ENCODE measurements at places on chromosomes 4 and X. TPM values are rescaled to one million over a fixed set of nuclear protein-coding genes. Genes with fewer than 3 reads are reported as not detected.
A peak's percentile ranks its signal among the peaks of the same experiment; 100 is the strongest.

Gene GABRG1
- not detected for total RNA-seq

Gene MAGEA3
- not detected for total RNA-seq

Gene KDR
- total RNA-seq, result 145 TPM

Gene ODAPH
- not detected for total RNA-seq

Gene OPHN1
- total RNA-seq, result 6.2 TPM

Gene UGT2B11
- total RNA-seq, result not detected

Gene EIF1AX
- total RNA-seq, result 89.4 TPM

Gene PF4V1
- total RNA-seq, result not detected

Gene GPR78
- not detected for total RNA-seq

Gene PPBP
- not detected for total RNA-seq

Gene OPRPN
- not detected for total RNA-seq

Gene FREM3
- total RNA-seq, result 0.05 TPM

Gene FAM53A
- 1.7 TPM for total RNA-seq

Gene SPATA18
- 4.6 TPM for total RNA-seq

Gene NAT8L
- 0.12 TPM for total RNA-seq

Gene GC
- total RNA-seq, result not detected

Gene TMEM271
- total RNA-seq, result not detected

Gene TLL1
- 1.4 TPM for total RNA-seq

DNA sequence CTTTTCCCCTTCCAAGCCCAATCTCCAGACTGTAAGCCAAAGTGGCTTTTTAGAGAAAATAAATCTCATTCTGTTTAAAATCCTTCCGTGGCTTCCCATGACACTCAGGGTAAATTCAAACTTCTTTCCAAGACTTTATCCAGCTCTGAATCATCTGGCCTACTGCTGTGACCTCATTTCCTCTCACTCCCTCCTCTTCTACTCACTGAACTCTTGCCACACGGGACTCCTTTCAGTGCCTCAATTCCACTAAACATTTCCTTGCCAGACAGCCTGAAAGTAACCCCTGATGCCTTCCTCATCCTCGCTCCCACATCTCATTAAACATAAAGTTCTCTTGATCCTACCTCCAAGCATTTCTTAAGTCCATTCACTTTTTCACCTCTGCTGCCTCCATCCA is 27.8 kb upstream of the RNF128 start:
- DNase-seq, result no peak

GRCh38 chr4:106194801-106195200 is 121.2 kb downstream of the TBCK start:
- no peak for DNase-seq

DNA sequence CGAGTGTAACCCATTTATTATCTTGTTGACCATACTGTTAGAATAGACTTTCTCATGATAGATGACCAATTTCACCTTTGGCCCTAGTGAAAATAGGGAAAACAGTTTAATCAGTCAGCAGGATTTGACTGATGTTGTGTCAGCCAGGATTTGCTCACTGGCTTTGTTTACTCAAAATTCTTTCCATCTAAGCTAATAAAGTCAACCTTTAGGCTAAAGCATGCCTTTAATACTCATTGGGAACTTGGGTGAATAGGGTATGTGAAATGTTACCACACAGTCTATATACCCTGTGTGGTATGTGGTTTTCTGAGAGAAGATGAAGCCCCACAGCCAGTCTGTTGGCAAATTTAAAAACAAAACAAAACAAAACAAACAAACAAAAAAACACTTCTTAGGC is 18.7 kb upstream of the SPANXB1 start:
- no peak for DNase-seq

GRCh38 chr4:178689926-178690325 is 1247.7 kb upstream of the AGA start:
- no peak for DNase-seq

DNA sequence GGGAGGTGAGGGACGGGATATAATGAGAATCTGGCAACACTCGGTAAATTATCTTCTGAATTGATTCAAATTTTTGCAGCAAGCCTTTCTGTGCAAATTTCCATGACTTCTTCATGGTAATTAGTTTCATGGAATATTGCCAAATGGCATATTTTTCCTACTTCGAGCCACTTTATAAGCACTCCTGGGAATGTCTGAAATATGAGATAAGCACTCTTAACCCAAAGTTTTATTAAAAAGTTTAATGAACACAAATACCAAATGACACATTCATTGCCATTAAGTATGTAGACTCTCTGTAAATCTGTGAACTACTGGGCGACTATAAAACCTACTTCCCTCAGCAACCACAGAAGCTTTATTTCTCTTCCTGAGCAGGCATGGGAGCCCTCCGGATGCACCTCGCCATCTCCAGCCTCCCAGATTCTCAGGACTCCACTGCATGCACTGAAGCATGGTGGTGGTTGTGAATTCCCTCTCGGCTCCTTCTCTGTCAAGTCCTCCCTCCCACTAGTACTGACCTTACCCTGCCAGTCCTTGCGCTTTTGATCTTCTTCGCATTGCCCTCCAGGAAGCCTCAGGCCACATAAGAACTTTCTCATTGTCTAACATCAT is 154.4 kb upstream of the RPL34 start:
- DNase-seq, result no peak

- peak; percentile 3 for DNase-seq
Observed at GRCh38 chrX:37314531-37314930, 34.6 kb upstream of the PRRG1 start.

GRCh38 chr4:79959652-79960051 is 113.4 kb downstream of the ANTXR2 start:
- no peak for DNase-seq

- DNase-seq, result peak; percentile 63
Observed at GRCh38 chr4:159455675-159456237, 352.9 kb downstream of the RAPGEF2 start.

- DNase-seq, result peak; percentile 23
Observed at GRCh38 chr4:183241721-183242151, 78.3 kb downstream of the CLDN22 start.

- DNase-seq, result no peak
Observed at GRCh38 chrX:48523682-48524081, 2.1 kb downstream of the EBP start.

GRCh38 chrX:123732670-123733363 is at the start of gene THOC2:
TSS of gene THOC2 (minus strand) at chrX:123733052. CDS start at chrX:123733022, 30 bp downstream.
- peak; percentile 85 for DNase-seq

GRCh38 chr4:112348488-112349158 is 51.5 kb downstream of the ALPK1 start:
- peak; percentile 12 for DNase-seq

GRCh38 chr4:186765673-186766546 is 42.3 kb upstream of the FAT1 start:
- DNase-seq, result no peak

Data from endothelial cell of umbilical vein (primary cell).